ENCODE measurements at places on chromosomes 13 and 19.

DNA sequence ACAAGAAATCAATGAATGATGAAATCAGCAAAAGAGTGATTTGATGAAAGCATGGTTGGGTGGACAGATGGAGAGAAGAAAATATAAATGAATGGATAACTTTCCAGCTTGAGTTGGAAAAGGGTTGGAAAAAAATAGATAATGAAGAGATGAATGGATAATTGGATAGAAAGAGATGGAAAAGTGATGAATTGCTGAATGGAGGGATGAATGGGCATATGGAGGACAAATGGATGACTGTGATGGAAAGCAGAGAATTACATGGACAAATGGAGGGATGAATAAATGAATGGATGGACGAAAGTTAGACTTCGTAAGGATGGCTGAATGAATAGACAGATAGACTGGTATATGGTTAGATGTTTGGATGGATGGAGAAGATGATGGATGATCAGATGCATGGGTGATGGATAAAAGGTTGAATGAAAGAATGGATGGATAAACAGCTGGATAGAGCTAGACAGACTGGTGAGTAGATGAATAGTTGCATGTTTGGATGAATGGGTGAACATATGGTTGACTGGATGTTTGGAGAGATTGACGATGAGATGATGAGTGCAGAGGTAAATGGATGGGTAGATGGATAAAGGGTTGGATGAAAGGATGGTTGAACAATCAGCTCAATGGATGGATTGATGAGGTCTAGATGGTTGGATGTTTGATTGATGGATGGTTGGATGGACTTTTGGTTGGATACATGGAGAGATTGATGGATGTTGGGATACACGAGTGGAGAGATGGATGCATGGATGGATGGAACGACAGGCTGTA lies 11.8 kb downstream of the LGALS7B start:
- no peak for DNase-seq

- DNase-seq: no peak
These were observed 3.2 kb downstream of the MIDN start for GRCh38 chr19:1251330-1252220.

GRCh38 chr19:23263870-23264590 lies 13.8 kb upstream of the ZNF724 start:
- DNase-seq: no peak

DNA sequence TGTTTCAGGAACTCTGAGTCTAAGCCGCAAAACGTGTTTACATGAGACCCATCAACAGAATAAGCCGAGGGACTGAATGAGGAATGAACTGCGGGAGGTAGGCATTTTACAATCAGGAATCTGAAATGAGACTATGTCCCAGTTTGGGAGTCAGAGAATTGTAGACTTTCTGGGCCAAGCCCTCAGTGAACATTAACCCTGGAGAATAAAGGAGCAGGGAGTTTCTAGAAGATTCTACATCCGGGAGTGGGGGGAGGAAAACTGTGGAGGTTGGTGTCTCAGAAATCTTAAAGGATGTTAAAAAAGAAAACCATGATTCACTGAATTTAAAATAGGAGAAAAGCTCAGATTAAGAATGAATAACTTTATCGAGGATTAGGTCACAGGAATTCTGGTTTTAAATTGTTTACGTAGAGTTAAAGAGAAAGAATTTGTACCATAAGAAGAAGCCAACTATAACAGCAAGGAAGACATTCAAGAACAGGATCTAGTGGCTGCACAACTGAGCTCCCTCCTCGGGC lies 18.5 kb downstream of the RFX2 start:
- DNase-seq: no peak

DNA sequence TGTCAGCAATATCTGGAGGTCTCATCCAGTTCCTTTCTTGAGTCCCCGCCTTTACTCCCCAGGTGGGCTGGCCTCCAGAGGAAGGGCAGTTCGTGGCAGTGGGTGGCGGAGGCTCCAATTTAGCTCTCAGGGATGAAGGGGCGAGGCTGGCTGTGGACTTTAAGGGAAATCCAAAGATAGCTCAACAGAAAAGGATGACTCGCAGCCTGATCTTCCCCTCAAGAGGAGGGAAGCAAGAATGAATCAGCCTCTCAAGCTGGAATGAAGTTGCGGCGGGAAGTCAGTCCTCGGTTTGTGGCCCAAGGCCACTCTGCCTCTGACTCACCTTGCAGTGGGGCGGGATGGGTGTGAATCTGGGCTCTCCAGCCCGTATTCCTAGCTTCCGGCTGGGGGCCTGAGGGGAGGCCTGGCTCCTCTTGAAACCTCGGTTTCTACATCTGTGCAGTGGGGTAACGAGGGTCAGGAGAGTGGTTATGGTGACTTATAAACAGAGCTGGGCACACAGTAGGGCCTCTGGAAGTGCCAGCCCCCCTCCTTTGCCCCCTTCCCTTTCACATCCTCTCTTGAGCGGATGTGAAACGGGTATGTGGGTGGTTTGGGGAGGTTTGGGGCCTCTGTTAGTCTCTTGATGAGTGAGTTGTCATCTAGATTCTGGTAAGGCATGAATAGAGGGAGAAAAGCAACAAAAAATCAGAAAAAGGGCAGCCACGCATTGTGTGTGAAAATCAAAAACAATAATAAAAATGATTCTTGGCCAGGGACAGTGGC lies 10.5 kb upstream of the SMG9 start:
- DNase-seq: peak; percentile 21

DNA sequence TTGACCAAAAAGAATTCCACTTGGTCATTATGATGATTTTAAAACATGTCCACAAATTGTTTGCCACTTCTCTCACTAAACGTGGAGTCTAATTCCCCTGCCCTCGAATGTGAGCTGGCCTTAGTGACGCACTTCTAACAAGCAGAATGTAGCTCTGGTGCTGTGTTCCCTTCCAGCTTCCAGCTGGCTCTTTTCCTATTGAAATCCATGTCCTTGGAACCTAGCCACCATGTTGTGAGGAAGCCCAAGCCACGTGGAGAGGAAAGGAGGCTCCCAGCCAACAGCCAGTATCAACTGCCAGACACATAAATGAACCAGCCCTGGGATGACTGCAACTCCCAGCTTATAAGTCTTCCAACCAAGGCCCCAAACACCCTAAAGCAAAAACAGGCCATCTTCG lies 23.6 kb upstream of the CEBPA start:
- DNase-seq: no peak
